ENCODE measurements at places on chromosomes 5 and 9.
A peak's percentile ranks its signal among the peaks of the same experiment; 100 is the strongest.

- DNase-seq = no peak
Measured at GRCh38 chr5:156589104-156589945, 260.8 kb upstream of the PPP1R2B start.

DNA sequence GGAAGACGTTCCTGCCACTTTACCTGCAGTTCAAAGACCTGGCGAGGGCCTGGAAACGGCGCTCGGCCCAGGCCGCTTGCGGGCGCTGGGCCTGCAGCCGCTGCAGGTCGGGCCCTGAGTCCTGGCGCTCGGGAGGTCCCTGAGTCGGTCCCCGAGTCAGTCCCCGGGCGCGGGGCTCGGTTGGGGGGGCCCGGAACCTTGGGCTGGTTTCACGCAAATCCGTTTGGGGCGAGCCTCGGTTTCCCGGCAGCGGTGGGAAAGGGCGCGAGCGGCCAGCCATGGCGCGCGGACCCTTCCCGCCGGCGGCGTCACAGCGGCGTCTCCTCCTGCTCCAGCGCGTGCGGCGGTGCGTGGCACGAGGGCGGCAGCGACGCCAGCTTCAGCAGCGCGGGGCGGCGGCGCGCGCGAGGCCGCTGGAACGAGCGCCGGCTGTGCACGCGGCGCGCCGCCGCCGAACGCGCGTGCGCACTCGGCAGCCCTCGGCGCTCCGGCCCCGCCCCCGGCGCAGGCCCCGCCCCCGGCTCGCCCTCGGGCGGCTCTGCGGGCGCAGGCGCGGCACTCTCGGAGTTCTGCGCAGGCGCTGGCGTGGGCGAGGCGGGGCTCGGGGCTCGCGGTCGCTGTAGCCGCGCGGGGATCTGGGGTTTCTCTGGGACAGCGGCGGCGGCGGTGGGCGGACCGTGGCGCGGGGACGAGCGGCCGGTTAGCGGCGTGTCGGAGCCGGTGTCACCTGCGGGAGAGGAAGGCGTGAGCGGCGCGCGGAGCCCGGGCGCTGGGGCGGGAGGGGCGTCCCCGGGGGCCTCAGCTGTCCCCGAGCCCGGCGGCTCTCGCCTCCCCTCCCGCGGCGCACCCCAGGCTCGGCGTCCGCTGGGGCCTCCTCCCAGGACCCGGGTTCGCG lies 29.9 kb downstream of the EXOC3 start:
- DNase-seq = peak; percentile 100

GRCh38 chr5:156237361-156237760 lies 89.6 kb upstream of the SGCD start:
- no peak for DNase-seq

- DNase-seq = no peak
Measured at GRCh38 chr9:107438211-107439031, 51.1 kb downstream of the KLF4 start.

DNA sequence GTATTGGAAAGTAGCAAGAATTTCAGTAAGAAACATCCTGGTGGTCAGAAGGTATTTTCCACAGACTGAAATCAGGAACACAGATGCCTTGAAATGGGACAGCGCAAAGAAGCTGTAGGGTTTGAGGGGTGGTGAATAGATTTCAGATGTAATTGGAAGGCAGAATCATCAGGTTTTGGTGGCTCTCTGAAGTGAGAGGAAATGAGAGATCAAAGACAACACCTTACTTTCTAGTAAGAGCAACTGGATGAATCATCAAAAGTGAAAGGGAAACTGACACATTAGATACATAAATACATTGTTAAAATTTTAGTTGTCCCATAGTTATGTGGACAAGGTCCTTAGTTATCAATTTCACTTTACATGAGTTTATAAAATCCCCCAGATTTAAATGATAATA lies 188.2 kb upstream of the SLC27A6 start:
- DNase-seq = no peak

Data from hepatic stellate cell (primary cell).